Bronchial epithelial cell (primary cell): ENCODE measurements at places on chromosomes 11 and 22. TPM values are rescaled to one million over a fixed set of nuclear protein-coding genes. Genes with fewer than 3 reads are reported as not detected.
A peak's percentile ranks its signal among the peaks of the same experiment; 100 is the strongest.

- no peak for DNase-seq
Observed at GRCh38 chr11:123547180-123547579, 107.2 kb downstream of the SCN3B start.

TRIM48 gene
- not detected in 2 replicates for total RNA-seq

SLC22A25 gene
- not detected in 2 replicates for total RNA-seq

DNA sequence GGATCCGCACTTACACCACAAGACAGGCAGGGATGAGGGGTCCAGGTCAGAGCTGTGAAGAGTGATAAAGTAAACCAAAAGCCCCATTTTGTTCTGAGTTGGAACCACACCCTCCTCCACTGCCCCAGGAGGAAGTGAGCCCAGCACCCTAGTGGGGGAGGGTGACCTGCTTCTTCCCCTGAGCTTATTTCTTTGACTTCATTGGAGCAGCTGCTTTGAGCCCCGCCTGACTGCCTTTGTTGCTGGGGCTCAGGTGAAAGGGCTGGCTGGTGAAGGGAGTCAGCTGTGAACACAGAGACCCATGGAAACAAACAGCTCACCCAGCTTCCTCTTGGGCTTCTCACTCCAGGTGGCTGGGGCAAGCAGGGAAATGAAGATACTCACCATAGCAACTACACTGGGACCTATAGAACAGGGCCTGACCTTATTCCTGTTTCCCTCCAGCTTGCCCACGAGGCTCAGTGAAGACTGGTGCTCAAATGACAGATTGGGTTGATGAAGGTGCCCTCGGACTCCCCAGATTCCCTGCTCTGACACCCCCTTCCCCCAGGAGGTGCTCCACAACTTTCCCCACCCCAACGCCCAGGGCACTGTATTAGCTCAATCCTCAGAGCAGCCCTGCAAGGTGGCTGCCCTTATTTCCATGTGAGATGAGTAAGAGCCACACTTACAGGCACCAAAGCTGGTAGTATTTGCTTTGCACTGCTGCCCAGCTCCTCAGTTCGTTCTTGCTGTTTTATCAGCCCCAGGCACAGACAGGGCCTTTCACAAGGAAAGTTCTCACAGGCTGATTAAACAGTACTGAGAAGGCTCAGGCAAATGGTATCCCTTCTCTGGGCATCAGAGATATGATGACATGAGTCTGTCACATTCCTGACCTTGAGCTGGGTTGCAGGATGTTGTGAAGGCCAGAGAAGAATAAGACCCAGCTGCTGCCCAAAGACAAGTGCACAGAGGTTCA, 2.4 kb downstream of the UCP2 start:
- peak; percentile 49 for DNase-seq

DGCR6 gene
- 1.8 and 7.9 TPM in 2 replicates for total RNA-seq

- no peak for DNase-seq
Observed at GRCh38 chr11:134283461-134284230, 7.5 kb downstream of the GLB1L3 start.

SULT4A1 gene
- under 0.01 TPM in 2 replicates for total RNA-seq

KREMEN1 gene
- total RNA-seq: 5.8 and 15.9 TPM in 2 replicates

SYVN1 gene
- 11.6 and 19.7 TPM in 2 replicates for total RNA-seq

LYVE1 gene
- not detected in 2 replicates for total RNA-seq

LDHAL6A gene
- total RNA-seq: not detected in 2 replicates

DNA sequence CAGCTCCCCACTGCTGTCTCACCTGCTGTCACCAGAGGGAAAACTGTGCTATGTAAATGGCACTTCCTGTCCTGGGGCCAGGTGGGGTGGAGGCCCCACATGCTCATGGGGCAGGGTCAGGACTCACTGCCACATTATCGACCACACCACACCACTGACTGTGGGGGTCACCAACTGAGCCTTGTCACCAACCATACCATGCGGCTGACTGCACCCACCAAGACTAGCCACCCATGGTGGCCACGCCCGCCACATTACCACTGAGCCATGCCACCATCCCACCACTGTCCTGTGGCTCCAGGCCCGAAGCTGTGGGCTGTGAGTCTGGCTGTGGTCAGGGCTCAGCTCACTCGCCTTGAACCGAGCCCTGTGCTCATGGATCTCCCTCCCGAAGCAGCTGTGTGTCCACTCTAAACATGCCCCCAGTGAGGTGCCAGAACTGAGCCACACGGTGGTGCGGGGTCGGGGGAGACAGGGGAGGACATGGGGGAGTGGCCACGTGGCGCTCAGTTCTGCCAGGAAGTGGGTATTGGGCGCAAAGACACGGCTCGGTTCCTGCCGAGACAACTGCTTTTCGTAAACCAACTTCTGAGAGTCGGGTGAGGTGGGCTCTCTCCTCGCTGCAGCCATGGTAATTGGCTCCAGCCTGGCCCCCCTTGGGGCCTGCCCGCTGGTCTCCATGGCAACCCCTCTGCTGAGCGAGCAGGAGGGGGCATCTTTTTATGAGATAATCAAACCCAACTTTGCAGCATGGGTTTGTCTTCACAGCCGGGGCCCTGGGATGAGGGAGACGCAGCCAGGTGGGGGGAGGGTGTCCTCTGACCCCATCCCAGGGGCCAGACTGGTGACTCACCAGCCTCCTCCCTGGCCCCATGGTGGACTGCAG, 23.2 kb downstream of the RTN4R start:
- no peak for DNase-seq

DNA sequence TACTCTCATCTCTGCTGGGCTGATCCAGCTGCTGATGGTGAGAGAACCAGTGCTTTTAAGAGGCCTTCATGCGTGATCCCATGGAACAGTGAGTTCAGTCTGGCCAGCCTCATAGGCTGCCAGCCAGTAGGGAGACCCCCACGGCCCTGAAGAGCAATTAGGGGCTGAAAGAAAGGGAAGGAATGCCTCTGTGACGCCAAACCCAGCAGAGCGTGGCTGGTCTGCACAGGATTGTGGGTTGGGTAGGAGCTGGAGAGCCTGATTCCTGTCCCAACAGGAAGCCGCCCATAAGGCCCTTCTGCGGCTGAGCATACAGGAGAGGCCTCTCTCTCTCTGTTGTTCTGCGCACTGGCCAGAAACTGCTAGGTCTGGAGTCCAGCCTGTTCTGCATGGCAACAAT, 181.5 kb upstream of the E2F8 start:
- DNase-seq: no peak

DLAT gene
- total RNA-seq: 24.5 and 27.4 TPM in 2 replicates

- DNase-seq: no peak
Observed at GRCh38 chr22:42243802-42244060, 26.7 kb downstream of the TCF20 start.

- no peak for DNase-seq
Observed at GRCh38 chr11:116387641-116388040, 385.1 kb downstream of the BUD13 start.

SPI1 gene
- total RNA-seq: not detected in 2 replicates

GRCh38 chr11:74276581-74276980, 34.9 kb downstream of the P4HA3 start:
- DNase-seq: no peak

GRCh38 chr11:117790279-117790678, 6.7 kb downstream of the DSCAML1 start:
- DNase-seq: no peak

DNA sequence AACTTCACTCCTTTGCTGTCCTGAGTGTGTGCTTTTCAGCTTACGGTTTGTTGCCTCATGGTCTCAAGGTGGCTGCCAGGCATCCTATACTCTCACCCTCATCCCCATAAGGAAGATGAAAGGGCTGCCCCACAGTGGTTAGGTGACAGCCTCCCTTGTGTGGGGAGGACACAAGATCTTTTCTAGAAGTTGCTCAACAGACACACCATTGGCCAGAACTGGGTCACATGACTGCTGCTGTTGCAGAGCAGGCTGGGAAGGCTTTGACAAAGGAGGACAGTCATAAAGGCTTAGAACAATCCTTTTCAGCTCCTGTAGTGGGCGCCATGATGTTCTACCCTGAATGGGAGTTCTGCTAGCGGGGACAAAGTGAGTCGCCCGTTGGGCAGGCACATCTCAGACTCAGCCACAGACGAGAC, 69.7 kb upstream of the RASD2 start:
- no peak for DNase-seq

- DNase-seq: no peak
Observed at GRCh38 chr11:13891911-13892310, 70.6 kb upstream of the SPON1 start.

GRCh38 chr11:11451501-11452005, 98.5 kb upstream of the CSNK2A3 start:
- DNase-seq: peak; percentile 49

OR51B2 gene
- not detected in 2 replicates for total RNA-seq

CD3D gene
- not detected in 2 replicates for total RNA-seq

GRCh38 chr22:24494528-24495364, at the start of gene UPB1:
UPB1 (plus strand) TSS chr22:24495332; CDS start chr22:24495404, 72 bp downstream.
- DNase-seq: no peak

DNA sequence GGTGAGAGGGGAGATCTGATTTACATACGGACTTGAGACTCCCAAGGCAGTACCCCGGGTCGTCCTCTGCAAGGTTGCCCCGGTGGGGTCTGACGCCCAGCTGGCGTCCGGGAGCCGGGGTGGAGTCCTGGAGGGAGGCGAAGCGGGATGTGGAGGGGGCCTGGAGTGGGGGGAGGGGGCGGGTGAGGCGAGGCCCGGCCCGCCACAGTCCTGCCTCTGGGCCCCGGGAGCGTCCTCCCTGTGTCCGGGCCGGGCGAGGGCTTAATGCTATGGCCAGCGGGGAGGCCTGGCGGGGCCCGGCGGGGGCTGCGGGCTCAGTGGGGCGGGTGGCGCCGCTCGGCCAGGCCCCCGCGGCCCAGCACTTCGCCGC, 2.4 kb upstream of the MYBPC3 start:
- no peak for DNase-seq

HORMAD2 gene
- total RNA-seq: not detected in 2 replicates

DNA sequence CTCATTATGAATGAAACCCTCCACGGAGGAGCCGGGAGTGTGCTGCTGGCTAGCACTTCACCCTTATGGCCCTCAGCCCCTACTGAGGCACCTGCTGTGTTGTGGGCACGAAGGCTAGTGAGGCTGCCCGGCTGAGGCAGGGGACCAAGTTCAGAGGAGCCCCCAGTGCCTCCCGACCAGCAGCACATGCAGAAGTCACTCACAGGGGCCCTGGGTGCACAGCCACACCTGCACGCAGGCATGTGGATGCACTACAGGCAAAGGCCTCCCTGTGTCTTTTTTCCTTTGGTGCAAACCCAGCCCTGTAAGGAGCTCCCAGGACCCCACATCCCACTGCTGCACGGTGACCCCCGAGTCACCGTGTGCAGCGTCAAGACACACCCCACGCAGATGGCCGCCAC, 261.5 kb downstream of the BRD1 start:
- no peak for DNase-seq
